ENCODE measurements at places on chromosomes 4 and X. TPM values are rescaled to one million over a fixed set of nuclear protein-coding genes. Genes with fewer than 3 reads are reported as not detected.

PHOX2B gene
- not detected for total RNA-seq

ACTRT1 gene
- total RNA-seq: not detected

MAGEA3 gene
- not detected for total RNA-seq

HSFX2 gene
- not detected for total RNA-seq
